T-helper 9 cell (primary cell): ENCODE measurements at places on chromosomes 1 and 21.

- DNase-seq = no peak
Observed at GRCh38 chr21:21199342-21200102, 201.3 kb downstream of the NCAM2 start.

GRCh38 chr1:9231648-9232332 lies 2.8 kb upstream of the H6PD start:
- DNase-seq = no peak

GRCh38 chr1:221316491-221317056 lies 425.3 kb downstream of the DUSP10 start:
- DNase-seq = no peak

GRCh38 chr1:224201383-224201782 lies 18.3 kb downstream of the DEGS1 start:
- no peak for DNase-seq

DNA sequence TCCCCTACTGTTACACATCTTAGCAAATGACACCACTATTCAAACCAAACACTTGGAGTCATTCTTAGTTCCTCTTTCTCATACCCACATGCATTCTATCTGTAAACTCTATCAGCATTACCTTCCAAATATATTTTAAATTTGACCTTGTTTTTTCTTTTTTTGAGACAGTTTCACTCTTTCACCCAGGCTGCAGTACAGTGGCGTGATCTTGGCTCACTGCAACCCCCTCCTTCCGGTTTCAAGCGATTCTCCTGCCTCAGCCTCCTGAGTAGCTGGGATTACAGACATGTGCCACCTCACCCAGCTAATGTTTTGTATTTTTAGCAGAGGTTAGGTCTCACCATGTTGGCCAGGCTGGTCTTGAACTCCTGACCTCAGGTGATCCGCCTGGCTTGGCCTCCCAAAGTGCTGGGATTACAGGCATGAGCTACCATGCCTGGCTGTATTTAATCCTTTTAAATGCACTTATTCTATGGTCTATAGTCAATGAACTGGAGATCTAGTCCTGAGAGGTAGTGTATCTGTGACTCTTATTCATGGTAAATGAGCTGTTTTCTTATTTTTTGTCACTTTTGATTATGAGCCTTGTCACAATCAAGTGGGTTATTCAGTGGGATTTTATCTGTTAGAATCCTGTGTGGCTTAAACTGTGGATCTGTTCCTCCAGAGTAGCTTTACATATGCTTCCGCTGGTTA lies 73.1 kb downstream of the GATAD2B start:
- no peak for DNase-seq
